ENCODE measurements at places on chromosomes 2 and 18.

DNA sequence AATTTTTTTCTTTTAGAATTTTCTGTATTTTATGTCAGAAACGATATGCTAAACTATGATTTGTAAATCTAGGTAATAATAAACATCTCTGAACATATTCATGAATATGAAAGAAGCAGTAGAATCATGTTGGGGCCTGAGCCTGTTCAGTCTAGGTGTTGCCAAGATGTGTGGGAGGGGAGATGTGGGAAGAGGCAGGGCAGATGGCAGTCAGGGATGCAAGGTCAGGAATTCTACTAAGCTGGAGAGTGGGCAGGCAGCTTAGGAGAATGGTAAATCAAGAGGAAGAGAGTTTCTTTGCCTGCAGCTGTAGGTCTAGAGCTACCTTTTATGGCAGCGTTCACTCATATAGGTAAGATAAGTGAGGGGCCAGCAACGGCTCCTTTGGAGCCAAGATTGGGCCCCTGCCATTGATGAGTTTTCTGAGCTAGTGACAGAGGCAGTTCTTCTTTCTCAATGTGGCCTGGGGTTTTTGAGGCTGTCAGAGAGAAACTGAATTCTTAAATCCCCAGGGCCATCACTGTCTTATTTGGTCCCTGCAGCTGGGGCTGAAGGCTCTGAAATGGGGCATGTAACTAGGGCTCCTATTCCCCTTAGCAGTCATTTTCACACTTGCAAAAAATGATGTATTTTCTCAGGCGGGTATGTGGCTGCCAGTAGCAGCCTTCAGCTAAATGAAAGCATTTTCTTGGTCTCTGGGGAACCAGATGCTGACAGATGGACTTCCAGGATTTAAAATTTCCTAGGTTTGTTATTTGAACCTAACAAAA is 232.8 kb downstream of the PIK3C3 start:
- no peak for DNase-seq

GRCh38 chr2:82344670-82345069 is 2040.1 kb upstream of the LRRTM1 start:
- DNase-seq: no peak

DNA sequence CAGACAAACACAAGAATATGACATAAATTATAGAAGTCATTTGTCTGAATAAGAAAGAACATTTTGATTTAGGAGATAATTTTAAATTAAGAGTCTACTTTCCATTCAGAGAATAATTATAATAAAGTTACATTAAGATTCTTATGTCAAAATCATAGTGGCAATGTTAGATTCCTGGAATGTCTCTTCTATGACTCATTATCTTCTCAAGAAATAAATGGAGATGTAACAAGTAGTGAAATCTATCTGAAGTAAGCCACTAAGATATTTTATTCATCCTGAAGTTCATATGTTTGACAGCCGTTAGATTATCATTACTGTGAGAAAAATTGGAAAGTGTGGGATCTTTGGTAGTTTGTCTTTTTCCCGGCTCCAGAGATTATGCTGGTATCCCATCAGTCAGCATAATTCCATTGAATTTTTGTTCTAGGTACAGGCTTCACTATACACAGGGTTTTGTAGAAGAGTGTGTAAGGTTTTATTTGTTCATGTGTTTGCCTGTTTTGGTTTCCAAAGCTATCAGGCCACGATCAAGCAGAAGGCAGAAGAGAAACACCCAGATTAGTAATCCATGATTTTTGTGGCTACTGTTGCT is 1246.6 kb upstream of the LRRTM1 start:
- no peak for DNase-seq

- no peak for DNase-seq
Observed at GRCh38 chr2:159194241-159194640, 92.3 kb downstream of the WDSUB1 start.

DNA sequence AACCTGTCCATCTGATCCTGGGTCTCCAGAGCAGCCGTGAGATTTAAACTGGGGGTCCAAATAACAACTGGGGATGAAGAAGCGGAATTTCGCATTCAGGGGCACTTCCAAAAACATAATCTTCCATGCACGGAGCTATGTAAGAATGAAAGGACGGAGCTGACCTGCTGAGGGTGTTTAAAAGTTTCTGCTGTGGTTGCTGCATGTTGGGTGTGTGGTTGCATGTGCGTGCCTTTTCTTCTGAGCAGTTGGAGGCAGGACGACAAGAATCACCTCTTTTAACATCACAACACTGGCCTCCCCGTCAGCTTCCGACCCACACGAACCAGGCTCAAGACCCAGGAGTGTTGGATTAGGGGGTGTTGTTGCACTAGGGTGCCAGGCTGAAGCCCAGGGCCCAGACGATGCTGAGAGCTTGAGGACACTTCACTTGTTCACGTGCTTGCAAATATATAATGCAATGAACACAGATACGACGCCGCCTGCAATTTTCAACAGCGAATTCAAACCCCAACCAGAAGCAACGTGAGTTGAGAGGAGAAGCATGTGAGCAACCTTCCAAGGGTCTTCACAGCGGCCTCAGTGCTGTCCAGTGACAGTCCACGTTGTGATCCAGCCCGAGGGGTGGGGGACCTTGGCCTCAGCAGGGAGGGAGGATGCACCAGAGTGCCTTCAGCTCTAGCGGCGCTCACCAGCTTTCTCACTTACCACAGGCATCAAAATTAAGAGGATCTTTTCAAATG is 76.0 kb upstream of the SALL3 start:
- DNase-seq: no peak

- DNase-seq: no peak
Observed at GRCh38 chr2:75491129-75491753, 69.5 kb downstream of the EVA1A start.

DNA sequence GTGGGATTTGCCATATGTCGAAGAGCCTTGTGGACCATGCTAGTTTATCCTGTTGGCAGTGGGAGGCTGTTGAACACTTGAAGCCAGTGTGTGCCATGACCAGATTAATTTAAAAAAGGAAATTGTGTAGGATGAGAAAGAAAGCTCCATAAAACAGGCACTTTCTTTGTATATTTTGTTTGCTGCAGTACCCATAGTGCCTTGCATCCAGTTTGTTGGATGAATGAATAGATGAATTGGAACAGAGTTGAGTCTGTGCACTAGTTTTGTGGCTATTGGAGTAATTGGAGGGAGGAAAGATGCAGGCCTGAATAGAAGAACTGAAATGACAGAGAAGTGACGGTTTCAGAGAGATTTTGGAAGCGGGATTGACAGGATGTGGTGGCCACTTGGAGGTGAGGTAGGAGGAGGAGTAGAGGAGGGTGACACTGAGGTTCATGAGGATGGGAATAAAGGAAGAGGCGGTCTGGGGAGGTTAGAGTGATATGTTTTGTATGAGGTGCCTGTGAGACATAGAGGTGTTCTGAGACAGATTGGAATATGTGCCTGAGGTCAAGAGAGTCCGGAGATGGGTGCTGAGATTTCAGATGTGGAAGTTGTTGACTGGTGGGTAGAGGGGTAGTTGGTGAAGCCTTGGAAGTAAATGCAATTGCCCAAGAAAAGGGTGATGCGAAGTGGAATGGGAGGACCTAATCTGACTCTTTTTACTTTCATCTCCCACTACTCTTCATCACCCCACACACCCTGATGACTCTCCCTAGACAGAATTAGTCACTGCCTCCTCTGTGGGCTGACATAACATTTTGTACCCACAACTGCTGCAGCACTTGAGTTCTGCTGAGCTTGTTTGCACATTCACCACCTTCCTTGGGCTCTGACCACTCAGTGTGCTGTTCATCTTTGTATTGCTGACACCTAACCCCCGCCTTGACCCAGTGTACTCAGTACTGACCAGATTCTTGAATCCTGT is 5.1 kb downstream of the DGUOK start:
- peak; percentile 24 for DNase-seq

DNA sequence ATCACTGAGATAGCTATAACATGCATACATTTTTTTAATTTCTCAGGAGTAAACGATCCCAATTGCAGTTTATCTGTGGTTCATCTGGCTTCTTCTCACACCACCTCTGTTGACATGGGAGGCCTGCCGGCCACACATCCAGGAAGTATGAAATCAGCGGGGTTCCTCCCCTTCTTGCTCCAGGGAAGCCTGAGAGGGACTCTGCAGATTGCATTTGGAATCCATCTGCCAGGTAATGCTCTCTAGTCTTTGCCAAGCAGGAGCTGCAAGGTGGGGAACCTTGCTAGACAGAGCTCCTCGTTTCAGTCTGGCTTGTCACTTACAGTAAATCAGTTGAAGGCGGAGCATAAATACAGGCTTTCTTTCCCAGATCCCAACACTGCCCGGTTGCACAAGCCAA is 49.9 kb downstream of the SOX11 start:
- DNase-seq: no peak

DNA sequence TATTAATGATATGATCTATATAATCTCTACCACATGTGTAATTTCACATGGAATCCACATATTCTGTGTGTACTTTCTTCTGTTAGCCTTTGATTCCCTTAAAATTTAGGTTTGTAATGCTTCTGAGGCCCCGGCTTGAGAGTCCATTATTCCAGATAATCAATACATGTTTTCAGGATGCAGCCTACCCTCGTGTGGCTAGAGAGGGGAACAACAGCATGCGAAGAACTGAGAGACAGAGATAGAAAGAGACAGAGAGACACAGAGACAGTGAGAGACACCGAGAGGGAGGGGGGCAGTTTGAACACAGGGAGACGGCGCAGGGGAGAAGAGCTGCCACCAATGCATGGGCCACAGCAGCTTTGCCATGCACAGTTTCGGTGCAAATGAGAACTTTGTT is 185.4 kb downstream of the SNTG2 start:
- no peak for DNase-seq

GRCh38 chr2:161223139-161223732 is 63.0 kb downstream of the TANK start:
- no peak for DNase-seq

DNA sequence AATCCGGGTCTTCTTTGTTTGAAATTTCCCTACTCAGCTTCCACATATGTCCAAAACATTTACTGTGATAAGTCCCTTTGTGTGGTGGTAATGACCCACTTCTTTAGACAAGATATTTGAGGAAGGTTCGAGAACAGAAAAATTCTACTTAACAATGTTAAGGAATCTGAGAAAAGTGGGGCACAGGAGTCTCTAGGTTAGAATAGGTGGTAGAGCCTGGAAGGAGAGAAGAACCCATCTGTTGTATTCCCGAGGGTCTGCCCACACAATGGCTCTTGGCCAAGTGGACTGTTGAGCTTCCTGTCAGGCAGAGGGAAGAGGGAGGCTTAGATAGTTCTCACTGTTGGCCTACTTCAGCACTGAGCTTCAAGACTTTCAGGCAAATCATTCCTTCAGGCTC is 4.3 kb downstream of the IGFBP2 start:
- no peak for DNase-seq

DNA sequence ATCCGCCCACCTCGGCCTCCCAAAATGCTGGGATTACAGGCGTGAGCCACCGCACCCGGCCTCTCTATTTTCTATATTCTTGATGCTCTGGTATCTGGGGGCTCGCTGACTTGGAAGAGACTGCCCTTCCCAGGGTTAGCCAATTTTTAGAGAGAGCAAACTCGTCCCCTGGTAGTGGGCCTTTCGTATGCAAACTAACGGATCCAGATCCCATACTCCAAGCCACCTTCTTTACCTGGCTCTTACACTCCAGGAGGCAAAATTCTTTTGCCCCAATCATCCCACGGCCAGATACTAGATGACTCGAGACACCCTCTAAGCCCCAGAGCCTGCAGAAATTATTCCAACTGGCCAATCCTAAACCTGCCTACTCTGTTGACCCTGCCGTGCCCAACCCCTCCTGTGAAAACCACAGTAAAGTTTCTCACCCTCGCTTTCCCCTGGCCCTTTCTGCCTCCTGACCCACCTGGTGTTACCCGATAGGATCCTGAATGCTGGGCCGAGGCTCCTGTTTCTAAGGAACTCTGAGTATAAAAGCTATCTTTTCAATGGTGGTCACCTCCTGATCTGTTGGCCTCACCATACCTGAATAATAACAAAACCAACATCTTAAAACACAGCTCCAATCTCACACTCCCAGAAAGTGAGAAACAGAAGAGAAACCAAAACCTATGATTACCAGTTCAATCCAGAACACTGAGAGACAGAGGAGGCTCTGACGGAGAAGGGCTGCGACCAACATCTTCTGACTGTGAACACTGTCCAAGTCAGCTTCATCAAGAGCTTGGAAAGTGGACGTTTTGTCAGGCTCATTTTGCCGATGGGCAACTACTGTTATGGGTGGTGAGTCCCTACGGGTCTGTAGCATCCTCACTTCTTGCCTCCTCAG is 57.6 kb upstream of the ZNF532 start:
- no peak for DNase-seq

DNA sequence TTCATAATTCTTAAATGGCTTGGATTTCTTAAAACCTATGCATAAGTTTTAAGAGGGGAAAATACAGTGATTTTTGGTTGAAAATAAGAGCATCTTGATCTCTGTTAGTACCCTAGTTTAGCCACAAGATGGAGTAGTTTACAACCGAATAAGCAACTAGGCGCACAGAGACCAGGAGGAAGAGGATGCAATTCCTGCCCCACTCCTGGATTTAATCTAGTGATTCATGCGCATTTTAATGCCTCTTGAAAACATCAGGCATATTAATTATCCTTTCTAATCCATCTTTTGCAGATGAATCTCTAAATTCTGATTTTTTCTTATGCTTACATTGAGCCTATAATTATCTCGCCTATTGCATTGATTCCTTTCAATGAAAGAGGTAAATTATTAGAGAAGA is 76.7 kb downstream of the MRPS9 start:
- no peak for DNase-seq

GRCh38 chr2:30545875-30546274 is 98.8 kb downstream of the LCLAT1 start:
- no peak for DNase-seq

GRCh38 chr2:169977530-169977929 is 150.3 kb downstream of the UBR3 start:
- no peak for DNase-seq

DNA sequence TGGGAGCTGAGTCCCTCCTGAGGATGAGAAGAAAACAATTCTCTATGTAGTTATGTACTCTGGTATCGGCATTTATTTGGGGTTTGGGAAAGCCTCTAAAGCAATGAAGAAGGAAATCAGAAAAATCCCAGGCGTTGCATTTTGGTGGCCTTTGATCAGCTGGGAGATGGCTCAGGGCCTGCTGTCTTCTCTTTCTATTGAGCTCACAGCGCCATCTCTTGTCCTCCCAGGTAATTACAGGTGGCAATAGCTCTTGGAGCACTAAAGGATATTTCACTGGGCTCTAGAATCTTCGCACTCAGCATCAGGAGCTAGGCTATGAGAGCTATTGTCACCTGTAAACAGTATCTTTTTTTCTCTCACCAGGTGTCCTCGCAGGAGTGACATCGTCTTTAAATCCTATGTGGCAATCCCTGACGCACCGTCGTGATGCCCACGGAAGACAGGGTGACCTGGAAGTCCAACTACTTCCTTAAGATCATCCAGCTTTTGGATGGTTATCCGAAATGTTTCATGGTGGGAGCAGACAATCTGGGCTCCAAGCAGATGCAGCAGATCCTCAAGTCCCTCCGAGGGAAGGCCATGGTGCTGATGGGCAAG is 76.1 kb upstream of the PMAIP1 start:
- DNase-seq: peak; percentile 5

- peak; percentile 64 for DNase-seq
Observed at GRCh38 chr18:48445540-48445939, 36.4 kb upstream of the ZBTB7C start.

GRCh38 chr2:239610457-239611221 is 209.8 kb upstream of the HDAC4 start:
- DNase-seq: no peak

- DNase-seq: no peak
Observed at GRCh38 chr18:46433121-46433826, 223.7 kb downstream of the LOXHD1 start.

- no peak for DNase-seq
Observed at GRCh38 chr2:123693836-123694235, 331.3 kb upstream of the CNTNAP5 start.
